Stimulated activated CD8-positive, alpha-beta memory T cell treated with anti-CD3 and anti-CD28 coated beads, Interleukin-2, amount 100 ng/mL, for 48 hours (primary cell): ENCODE measurements at places on chromosomes 1 and 21.
A peak's percentile ranks its signal among the peaks of the same experiment; 100 is the strongest.

DNA sequence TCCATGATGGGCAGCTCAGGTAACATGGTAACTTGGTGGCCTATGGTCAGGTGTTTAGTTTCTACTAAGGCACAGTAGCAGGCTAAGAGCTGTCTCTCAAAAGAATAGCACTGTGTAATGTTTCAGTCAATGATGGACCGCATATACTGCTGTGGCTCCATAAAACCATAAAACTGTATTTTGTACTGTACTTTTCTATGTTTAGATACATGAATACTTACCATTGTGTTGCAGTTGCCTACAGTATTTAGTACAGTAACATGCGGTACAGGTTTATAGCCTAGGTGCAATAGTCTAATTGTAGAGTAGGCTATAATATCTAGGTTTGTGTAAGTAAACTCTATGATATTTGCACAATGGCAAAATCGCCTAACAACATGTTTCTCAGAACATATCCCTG, 50.6 kb downstream of the SLC2A1 start:
- DNase-seq = no peak

- DNase-seq = no peak
Measured at GRCh38 chr1:226397011-226397926, 10.6 kb downstream of the PARP1 start.

DNA sequence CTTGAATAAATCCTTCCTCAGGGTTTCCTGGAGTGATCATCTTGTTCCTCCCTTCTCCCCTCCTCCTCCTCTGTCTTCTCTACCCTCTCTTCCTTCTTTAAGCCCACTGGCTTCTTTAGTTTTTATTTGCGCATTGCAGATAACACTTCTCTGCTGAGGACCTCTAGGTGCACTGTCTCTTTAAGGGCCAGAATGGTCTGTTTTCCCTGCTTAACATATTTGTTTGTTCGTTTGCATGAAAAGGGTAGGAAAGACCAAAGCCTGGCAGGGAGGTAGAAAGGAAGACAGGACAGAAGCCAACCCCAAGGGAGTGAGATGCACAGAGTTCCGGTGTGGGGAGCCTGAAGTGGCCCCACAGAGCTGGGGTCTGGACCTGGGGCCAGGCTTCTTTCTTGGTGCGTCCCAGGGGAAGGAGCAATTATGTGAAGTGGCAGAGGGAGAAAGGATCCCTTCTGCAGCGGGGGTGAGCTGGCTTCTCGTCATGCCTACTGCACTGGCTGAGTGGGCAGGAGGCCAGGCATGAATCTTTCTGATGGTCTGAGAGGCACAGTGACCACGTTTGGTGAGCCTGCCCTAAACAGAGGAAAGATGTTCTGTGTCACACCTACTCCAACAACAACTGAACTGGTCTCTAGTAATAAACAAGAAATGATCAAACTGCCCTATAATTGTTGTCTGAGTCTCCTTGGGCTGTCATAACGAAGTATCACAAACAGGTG, 232.7 kb downstream of the KCNJ6 start:
- no peak for DNase-seq

GRCh38 chr1:115641762-115642167, at the start of gene VANGL1:
Gene VANGL1 (plus strand): TSS chr1:115641970. CDS start chr1:115651414, 9,444 bp downstream.
- peak; percentile 41 for DNase-seq

GRCh38 chr21:42443181-42443785, 39.6 kb downstream of the UBASH3A start:
- DNase-seq = no peak

- DNase-seq = no peak
Measured at GRCh38 chr1:243542739-243543415, 287.0 kb downstream of the SDCCAG8 start.

DNA sequence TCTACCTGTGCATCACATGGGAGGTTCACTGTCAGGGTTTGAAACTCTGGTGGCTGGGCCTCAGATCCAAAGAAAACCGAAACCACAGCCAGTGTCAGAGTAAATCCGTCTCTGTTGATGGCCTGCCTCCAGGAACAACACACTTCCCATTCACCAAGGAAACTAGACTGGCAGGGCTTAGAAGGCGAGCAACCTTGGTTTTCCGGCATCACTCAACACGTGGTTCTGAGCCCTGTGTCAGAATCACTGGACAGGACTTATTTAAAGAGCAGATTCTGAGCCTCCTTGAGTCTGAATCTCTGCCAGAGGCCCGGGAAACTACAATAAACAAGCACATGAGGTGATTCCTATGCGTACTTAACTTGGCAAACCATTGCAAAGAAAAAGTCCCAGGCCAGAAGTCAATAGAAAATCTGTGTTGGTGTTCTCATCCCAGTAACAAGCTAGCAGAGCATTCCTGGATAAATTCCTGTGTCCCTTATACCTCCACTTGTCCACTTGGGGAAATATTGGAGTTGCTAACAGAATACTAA, 70.0 kb downstream of the KCTD3 start:
- no peak for DNase-seq

DNA sequence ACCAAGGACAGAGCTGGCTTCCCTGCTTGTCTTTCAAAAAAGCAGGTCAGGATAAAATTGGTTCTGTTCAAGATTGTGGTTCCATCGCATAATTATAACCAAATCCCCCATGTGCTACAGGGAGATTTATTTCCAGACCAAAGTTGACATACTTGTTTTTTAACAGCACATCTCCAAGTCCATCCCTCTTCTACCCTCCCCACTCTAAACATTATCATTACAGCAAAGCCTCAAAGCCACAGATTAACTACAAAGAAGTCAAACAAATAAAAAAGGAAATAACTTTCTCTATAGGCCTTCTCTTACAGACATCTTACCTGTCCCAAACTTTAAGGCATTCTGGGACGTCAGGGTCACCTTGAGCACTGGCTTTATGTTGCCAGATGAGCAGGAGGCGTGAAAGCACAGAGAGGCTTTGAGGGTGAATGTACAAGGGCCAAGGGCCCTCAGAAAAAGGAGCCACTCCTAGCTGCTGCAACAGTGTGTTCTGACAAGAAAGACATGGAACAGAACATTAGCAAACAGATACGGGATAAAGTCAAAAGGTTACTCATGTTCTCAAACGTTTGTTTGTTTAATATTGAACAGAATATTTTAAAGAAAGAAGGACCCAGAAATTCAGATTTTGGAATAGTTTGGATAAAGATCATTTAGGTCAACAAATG, 31.2 kb downstream of the UBR4 start:
- DNase-seq = no peak

- no peak for DNase-seq
Measured at GRCh38 chr1:39213511-39214002, 9.1 kb downstream of the MACF1 start.

DNA sequence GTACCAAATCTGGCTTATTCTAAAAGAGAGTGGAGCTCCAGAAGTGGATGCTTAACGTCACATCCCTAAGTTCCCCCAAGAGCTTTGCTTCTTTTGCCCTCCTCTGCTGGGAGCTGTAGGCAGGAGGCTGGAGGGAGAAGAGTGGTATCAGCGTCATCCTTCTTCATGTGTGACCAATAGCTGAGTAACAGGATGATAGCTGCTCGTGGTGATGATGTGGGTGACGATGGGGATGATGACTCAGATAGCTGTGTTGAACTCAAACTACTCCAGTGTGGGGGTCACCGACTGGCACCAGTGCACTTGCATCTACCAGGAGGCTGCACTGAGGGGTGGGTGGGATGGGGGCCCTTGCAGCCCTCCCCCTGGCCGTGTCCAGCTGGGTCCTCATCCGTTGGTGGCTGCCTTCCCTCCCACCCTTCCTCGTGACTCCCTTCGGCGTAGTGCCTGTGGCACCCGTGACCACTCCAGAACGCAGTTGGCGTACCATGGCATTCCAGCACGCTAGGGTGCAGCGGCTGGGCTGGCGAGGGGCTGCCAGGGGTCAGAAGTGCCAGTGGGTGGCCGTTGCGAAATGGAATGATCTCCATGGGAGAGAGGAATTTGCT, 1.1 kb downstream of the IGFN1 start:
- DNase-seq = peak; percentile 34

GRCh38 chr1:119005724-119006405, 17.7 kb upstream of the TBX15 start:
- DNase-seq = no peak

DNA sequence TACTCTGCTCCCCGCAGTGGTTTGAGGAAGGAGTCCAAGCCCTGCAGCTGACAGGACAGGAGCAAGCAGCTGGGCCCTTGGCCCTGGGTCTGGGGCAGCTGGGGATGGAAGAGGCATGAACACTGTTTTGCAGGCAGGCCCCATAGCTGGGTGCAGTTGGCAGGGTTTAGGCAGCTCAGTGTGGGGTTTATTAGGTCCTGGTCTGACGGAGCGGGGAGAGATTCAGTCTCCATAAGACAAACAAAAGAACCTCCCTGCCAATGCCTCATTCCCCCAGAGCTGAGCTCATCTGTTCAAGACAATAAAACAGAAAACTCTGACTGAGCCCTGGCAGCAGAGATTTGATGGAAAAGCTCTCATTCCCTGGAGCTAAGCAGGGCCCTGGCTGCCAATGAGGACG, 37.3 kb downstream of the OLFML2B start:
- no peak for DNase-seq

DNA sequence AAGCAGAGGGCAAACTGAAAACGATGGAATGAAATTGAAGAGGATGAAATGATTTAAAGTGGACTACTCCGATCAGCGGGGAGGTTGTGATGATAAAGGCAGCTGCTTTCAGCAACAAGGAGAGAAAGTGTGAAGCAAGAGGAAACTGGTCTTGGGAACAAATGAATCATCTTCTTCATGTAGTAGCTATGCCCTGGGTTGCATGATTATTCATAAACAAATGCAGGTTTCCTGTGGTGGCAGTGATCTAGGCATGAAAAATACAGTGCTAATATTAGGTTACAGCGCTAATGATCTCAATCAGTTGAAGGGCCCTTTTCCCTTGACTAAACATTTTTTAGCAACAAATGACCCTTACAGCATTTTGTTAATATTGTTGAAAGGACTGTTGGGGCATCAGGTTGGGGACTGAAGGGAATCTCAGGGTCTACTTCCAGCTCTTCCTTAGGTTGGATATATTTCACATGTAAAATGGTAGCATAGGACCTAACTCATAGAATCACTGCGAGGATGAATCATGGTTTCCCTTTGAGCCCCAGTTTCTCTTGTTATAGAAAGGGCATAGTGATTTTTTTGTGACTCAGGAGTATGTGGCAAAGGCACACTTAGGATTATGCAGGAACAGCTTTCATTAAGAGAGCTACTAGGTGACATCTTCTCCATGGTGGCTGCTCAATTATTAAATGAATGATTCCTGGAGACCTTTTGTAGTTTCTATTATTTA, 1.9 kb upstream of the ZFYVE9 start:
- no peak for DNase-seq

DNA sequence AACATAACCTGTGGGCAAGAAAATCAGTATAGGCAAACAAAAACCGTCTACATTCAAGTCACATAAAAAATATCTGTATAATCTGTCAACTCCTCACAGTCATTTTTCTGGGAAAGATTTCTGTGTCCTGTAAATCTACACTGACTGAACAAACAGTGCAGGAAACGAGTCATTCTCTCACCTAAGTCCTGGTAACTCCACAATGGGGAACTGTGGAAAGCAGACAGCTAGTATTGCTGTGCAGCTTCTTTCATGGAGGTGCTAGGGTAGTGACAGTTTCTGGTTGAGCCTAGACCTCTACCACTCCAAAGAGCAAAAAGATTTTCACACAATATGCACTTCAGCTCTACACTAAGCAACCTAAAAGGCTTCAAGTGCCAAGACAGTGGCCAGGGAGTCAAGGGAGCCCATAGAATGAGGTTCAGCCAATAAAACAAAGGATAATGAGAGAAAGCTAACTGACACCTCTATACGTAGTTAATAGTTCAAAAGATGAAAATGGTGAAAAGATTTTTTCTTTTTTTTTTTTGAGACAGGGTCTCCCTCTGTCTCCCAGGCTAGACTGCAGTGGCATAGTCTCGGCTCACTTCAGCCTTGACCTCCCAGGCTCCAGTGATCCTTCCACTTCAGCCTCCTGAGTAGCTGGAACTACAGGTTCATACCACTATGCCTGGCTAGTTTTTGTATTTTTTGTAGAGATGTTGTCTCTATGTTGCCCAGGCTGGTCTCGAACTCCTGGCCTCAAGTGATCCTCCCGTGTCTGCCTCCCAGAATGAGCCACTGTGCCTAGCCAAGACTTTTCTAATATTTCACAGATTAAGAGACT, 5.5 kb downstream of the PTP4A2 start:
- no peak for DNase-seq

DNA sequence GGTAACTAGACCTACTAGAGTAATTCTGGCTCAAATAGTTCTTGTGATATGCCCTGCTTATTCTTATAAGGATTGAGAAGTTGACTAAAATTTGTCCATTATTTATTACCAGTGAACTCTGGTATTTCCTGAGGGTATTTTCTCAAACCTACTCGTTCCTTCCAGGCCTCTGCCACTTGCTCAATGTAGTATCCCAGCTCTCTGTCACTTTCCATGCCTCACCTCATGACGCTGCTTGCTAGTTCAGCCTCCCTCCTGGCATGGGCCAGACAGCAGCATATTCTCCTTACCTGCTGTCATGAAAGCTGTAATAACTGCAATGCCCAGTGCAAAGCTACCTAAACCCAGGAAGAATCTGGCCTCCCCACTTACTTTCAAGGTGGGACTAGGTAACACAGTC, 602.9 kb upstream of the ADAMTS5 start:
- DNase-seq = no peak

DNA sequence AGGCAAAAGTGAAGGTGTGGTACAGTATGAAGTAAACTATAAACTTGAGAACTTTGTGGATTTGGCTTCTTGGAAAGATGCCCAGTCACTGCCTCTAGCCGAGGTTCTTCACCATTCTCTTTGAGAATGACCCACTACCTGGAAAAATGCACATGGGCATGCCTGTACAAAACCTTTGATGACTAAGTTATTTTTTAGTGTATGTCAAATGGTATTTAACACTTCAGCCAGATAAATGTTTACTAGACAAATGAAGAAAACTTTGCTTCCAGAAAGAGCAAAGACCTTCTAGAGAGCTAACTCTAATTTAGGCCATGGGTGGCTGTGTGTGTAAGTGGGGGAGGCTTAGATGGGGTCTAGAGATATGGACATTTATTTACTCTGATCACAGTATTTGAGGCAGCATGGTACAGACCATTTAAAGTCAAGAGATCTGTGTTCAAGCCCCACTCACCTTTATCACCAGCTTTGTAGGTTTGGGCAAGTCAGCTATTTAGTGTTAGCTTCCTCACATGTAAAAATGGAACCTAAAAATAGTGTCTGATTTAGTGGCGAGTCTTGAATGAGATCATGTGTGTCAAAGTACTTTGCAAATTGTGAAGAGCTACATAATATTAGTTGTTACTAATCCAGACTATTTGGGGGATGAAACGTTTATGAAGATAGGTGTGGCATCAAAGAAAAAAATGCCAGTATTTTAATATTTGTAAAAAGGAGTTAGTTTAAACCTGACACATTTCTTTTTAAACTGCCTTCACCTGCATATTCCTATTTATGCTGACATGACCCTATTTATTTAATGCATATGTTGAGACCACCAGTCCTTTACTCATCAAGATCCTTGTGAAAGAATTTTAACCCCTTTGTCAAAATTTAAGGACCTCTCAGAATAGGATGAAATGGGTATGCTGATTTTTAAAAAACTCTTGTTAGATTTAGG, 20.2 kb downstream of the NFYC start:
- DNase-seq = no peak

- DNase-seq = no peak
Measured at GRCh38 chr1:246279402-246279801, 227.7 kb downstream of the SMYD3 start.

GRCh38 chr21:45550522-45551210, 8.4 kb upstream of the SLC19A1 start:
- DNase-seq = no peak

GRCh38 chr1:244451539-244451950, at the start of gene ADSS2:
Gene ADSS2 (minus strand): TSS chr1:244451909. CDS start chr1:244451817, 92 bp downstream.
- no peak for DNase-seq

GRCh38 chr1:236526079-236526478, 2.3 kb downstream of the LGALS8 start:
- no peak for DNase-seq

- no peak for DNase-seq
Measured at GRCh38 chr1:55180075-55180670, 35.0 kb downstream of the USP24 start.
